ENCODE measurements at places on chromosomes 11 and 22. TPM values are rescaled to one million over a fixed set of nuclear protein-coding genes. Genes with fewer than 3 reads are reported as not detected.

Gene HINFP
- total RNA-seq, result 13.7 TPM

Gene HTR3A
- 0.29 TPM for total RNA-seq

Gene TH
- 0.22 TPM for total RNA-seq

Gene LGALS12
- total RNA-seq, result 0.07 TPM

Gene SOX6
- total RNA-seq, result 0.36 TPM

Gene IGSF9B
- total RNA-seq, result 1.0 TPM

Gene BIRC3
- 17.8 TPM for total RNA-seq

Gene KRTAP5-7
- not detected for total RNA-seq

Gene APOL4
- total RNA-seq, result not detected

Gene PRRG4
- 3.1 TPM for total RNA-seq

Gene SYCE3
- 1.0 TPM for total RNA-seq

Gene UBTFL1
- total RNA-seq, result not detected

Gene A4GALT
- total RNA-seq, result 16.2 TPM

Gene OR52A1
- not detected for total RNA-seq

Gene ACCSL
- not detected for total RNA-seq

Gene ARHGEF17
- 26.4 TPM for total RNA-seq

Gene NXPE2
- not detected for total RNA-seq

Gene OR51I1
- total RNA-seq, result not detected

Gene MAP6
- total RNA-seq, result 1.1 TPM

Gene MIOX
- total RNA-seq, result not detected

Gene TECTA
- total RNA-seq, result 0.23 TPM
